Activated T-cell treated with anti-CD3 and anti-CD28 coated beads, Interleukin-2, amount 50 U/mL, for 4 hours (primary cell): ENCODE measurements at places on chromosomes 3 and 15. TPM values are rescaled to one million over a fixed set of nuclear protein-coding genes. Genes with fewer than 3 reads are reported as not detected.

The JMJD7 gene
- 11.7 TPM for total RNA-seq

- DNase-seq: no peak
These were observed 5.8 kb upstream of the MEX3B start for GRCh38 chr15:82051664-82052063.

- DNase-seq: no peak
These were observed 194.7 kb upstream of the NANOGP8 start for GRCh38 chr15:35279811-35280210.

DNA sequence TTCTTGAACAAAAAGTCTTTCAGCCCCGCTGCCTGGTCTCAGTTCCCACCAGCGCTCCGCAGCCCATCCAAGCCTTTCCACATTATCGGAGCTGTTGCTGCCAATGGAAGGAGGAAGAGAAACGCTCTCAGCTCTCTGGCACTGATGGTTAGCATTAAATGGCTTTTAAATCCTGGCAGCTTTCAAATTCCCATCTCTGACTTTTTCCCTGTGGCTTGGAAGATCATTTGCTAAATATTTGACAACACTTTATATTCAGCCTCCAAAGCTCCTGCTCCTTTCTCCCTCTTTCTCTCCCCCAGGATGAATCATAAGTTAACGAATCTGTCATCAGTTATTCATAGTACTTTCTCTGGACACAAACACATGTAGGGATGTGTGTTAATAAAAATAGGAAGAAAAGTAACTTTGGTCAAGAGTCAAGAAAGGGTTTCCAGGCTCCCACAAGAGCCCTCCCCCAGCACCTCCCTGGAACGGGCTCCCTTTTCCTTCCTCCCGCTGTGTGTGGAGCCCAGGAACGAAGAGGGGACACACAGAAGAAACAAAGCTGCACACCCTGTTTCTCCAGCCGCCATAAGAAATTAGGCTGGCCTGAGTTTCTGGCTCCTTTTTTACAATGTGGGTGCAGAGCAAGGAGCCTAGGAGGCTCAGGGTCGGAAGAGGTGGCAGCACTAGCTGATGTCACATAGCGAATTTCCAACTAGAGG is 47.6 kb upstream of the TSEN2 start:
- no peak for DNase-seq

DNA sequence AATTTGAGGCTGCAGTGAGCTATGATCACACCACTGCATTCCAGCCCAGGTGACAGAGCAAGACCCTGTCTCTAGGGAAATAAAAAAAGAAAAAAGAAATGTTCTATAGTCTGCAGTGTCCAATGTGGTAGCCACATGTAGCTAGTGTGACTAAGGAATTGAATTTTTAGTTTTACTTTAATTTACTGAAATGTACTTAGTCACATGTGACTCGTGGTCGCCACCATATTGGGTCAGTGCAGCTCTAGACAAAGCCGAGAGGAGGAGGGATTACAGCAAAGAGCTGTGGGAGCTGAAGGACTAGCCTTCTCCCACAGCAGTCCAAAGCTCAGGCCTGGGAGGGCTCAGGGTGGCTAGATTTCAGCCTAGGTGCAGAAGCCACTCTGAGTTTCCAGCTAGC is 65.9 kb upstream of the NTRK3 start:
- no peak for DNase-seq

DNA sequence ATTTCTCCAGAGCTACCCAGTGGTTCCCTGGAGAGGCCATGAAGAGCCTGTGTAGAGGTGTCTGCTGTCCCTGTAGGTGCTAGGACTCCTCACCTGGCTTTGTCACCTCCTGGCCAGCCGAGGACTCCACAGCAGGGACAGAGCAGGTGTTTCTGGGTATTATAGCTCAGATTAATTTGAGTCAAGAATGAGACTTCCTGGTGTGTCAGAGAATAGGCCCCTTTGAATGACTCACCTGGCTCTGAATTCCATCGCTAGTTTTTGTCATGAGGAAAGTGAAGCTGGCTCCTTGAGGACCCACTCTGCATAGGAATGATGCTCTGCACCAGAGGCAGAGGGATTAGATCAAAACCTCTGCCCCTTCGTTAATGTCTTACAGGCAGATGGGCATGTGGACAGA is 167.5 kb upstream of the TOPAZ1 start:
- DNase-seq: no peak
